ENCODE measurements at places on chromosomes 4 and X.

DNA sequence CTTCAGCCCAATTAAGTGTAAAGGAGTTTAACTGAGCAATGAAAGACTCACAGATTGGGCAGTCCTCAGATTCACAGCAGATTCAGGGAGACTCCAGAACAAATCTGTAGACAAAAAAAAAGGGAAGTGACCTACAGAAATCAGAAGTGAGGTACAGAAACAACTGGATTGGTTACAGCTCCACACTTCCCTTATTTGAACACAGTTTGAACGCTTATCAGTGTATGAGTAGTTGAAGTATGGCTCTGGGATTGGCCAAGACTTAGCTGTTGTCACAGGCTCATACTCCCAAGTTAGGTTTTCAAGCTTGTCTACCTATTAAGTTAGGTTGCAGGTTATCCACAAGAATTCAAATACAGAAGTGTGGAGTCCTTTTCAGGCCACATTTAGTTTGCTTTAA lies 112.4 kb upstream of the ELOVL6 start:
- no peak for DNase-seq

DNA sequence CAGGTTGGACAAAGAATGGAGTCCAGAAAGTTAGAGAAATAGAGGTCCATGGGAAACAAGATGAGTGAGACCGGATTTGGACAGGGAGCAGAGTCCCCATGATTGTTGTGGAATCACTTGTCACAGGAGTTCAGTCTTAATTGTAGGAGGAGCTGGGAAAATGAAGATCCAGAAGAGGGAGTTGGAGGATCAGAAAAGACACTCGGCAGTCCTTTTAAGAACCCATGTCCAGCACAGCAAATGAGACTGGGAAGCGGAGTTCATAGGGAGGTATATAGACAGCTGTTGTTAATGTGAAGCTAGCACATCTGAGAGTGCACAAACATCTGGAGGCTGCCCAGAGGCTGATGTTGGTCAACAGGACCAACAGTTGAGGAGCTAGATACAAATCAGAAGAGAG lies 111.4 kb upstream of the RXFP1 start:
- DNase-seq: no peak

- DNase-seq: no peak
These were observed 222.5 kb downstream of the CHIC1 start for GRCh38 chrX:73785493-73785892.

DNA sequence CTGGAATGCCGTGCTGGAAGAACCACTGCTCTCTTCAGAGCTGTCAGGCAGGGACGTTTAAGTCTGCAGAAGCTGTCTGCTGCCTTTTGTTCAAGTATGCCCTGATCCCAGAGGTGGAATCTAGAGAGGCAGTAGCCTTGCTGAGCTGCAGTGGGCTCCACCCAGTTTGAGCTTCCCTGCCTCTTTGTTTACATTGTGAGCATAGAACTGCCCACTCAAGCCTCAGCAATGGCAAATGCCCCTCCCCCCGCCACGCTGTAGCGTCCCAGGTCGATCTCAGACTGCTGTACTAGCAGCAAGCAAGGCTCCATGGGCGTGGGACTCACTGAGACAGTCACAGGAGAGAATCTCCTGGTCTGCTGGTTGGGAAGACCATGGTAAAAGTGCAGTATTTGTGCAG lies 34.8 kb upstream of the MUC7 start:
- no peak for DNase-seq

DNA sequence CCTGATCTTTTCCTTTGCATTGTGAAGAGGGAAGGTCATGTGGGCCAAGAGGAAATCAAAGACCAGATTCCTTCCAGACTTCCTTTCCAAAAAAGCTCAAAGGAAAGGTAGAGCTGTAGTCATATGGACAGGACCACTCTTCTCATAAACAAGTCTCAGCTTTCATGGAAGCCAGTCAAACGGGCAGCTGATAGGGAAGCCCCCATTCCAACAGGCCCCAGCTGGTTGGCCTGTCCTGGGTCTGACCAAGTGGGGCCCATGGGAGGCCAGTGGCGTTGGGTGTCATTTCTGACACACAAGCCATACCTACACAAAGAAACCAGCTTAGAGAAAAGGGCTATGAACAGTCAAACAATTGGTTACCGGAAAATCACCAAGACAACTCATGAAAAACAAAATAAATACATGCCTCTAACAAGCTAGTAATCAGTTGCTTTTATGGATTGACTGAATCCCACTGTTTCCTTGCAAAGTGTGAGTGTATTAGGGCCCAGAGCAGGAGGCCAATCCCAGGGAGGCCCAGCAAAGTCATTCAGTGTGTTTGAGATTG lies 149.6 kb upstream of the MAMLD1 start:
- no peak for DNase-seq

- no peak for DNase-seq
These were observed 64.2 kb downstream of the PPP2R2C start for GRCh38 chr4:6408263-6408662.

GRCh38 chr4:143054971-143055370 lies 129.7 kb upstream of the USP38 start:
- no peak for DNase-seq

DNA sequence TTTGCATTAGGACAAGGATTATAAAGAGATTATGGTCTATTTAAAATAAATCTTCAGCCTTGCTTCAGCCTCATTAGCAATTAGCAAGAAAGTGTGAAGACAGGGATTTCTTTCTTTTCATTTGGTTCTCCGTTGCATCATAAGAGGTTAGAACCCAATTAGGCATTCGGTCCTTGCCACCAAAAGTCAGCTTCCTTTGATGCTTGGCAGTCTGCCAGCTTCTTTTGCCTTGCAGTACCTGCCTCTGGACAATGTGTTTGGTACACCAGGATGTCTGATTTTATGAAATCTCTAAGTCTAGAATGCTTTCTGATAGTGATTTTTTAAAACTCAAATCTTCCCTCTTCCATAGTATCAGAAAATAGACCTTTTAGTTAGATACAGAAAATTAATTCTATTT lies 12.4 kb downstream of the SMIM20 start:
- DNase-seq: no peak

DNA sequence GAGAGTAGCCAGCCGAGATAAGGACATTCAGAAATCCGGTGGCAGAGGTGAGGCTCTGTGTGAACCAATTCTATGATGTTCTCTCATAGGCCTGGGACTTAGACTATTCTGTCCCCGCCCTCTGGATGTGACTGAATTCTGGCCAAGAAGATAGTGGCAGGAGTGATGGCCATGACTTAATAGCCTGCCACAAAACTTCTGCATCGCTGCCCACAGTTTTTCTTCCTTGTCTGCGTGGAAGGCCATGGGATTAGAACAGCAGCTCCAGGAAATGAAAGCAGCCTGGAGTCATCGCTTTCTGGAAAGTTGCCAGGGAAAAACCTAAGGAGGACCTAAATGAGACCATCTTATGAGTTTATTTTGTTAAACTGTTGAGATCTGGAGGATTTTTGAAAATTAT lies 134.7 kb downstream of the F11 start:
- DNase-seq: no peak

DNA sequence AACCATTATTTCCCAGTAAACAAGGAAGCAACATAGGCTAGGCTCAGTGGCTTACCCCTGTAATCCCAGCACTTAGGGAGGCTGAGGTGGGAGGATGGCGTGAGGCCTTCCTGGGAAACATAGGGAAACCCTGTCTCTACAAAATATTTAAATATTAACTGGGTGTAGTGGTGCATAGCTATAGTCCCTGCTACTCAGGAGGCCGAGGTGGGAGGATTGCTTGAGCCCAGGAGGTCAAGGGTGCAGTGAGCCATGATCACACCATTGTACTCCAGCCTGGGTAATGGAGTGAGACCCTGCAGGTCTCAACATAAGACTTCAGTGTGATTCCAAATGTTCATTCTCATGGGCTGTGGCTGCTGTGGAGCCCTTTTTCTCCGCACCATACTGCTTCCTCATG lies 34.9 kb downstream of the FHDC1 start:
- no peak for DNase-seq

- no peak for DNase-seq
These were observed 7.1 kb downstream of the TASL start for GRCh38 chrX:30570505-30570904.

DNA sequence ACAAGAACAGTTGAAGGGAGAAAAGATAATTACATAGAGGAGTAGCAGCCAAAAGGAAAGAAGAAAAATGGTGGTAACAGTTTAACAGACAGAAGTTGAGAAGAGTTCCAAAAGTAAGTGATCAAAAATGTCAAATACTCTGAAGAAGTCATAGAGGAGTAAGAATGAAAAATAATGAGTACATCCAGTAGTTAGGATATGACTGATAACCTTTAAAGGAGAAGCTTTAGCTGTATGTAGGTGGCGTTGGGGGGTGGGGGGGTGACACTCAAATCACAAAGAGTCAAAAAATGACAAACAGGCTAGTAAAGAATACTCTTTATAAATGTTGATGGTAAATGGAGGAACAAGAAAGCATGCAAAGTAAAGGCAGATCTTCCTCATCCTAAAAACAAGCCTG lies 40.6 kb downstream of the RAB33A start:
- no peak for DNase-seq

DNA sequence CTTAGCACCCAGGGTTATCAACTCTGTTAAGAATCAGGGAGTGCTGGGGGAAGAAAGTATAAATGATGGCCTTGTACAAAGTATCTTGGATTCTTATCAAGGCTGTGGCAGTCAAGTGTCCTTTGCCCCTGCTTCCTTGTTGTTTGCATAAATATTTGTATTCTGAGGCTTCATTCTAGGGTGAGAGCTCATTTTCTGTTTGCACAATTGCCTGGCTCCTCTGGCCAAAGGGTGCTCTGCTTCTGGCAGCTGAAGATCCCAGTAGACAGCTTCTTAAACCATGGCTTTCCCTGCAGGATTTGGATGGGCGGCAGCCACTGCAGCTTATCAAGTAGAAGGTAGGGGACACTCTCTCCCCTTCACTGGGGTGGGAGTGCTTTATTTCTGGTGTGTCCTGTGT lies at the start of gene GBA3:
TSS of gene GBA3 (plus strand) at position 202 of the 400 bp plus-strand sequence.
- no peak for DNase-seq

DNA sequence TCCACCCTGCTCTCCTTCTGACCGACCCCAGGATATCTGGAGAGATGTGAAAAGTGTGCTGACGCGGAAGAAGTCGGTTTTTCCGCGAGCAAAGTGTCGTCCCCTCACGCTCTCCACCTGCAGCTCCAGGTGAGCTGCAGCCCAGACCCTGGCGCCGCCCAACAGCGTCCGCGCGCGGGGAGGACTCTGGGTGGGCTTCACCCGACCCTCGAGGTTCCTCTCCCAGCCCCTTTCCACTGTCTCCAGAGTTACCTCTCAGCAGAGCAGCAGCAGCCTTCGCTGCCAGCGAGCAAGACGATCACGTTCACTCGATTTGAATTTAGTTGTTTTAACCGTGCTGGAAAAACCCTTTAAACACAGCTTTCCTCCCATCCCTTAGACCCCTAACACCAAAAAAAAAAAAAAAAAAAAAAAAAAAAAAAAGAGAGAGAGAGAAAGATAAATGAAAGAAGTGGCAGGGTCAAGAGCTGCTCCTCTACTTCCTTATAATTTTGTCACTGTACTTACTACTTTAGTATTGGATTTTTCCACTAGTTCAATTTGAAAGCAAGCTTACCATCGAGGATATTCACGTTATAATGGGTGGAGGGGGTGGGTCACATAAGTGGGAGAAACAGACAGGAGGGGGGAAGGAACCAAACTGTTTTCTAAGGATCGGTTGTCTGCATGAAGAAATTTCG lies 758 bp upstream of the NR3C2 start:
- no peak for DNase-seq

DNA sequence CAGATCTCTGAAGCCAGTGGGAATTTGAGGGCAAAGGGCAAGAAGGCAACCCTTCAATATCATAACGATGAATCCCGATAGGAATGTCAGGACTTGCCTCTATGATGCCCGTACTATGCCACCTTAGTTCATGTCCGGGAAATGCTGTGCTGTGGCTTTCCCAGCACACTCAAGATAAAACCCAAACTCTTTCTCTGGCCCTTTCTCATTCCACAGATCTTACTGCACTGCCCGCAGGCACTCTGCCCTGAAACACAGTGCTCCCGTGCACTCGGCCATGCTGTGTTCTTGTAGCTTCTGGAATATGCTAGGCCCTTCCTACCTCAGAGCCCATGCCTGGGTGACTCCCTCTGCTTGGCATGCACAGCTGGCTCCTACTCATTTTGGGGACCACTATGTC lies 26.3 kb downstream of the SORCS2 start:
- no peak for DNase-seq

DNA sequence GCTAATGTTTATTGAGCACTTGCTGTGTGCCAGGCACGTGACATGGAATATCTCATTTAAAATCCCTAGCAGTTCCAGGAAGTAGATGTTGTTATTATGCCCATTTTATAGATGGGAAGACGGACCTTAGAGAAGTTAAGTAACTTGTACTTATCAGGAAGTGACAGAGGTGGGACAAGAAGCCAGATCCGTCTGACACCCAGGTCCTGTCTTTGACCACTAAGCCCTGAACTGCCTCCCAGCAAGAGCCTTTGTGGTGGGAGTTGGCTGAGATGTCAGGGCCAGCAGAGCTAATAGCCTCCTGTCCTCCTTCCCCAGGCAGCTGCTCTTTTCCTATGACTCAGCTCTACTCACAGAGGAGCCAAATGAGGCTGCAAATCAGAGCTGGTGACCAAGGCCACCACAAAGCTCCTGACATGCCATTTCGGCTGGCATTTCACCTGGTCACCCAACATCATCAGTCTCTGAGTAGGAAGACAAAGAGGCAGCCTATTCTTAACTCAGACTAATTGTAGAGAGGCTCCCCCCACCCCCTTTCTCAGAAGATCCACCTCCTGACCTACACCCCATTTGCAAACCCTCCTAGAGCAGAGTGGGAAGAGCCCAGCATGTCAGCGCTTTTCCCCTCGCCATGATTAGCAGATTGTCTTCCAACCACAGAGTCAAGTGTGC lies 175.1 kb upstream of the KIT start:
- no peak for DNase-seq

DNA sequence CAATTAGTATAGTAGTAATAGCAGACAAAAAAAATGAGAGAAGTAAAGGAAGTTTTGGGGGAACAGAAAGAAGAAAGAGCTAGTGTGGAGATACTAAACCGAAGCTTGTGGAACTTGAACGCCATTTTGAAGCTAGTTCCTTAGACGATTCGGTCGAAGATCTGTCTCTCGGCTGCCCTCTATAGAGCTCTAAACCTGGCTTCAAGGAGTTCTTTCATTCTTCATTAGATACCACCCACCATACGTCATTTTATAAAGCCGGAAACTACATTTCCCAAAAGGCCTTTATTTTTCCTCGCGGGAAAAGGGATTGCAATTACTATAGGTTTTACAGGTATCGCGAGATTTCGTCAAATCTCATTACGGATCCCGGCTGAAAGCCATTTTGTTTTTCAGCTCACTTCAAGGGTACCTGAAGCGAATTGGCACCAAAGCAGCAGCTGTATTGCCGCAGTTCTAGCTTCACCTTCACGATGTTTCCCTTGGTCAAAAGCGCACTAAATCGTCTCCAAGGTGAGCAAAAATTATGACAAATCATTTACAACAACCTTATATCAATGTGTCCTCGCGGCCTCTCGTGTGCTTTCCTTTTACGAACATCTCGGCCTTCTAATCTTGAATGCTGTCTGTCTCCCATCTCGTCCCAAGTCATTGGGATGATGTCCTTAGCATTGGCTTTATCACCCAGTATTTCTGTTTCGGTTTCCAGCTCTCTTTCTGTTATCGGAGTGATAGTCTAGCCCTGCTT lies at the start of gene COX7B:
TSS of gene COX7B (plus strand) at position 388 of the 748 bp plus-strand sequence. CDS start at position 474, 86 bp downstream.
- peak; percentile 83 for DNase-seq

Measured in CD4-positive, alpha-beta T cell treated with Interleukin-15 for 1 hour (primary cell).